ENCODE measurements at places on chromosomes 7 and 10.
A peak's percentile ranks its signal among the peaks of the same experiment; 100 is the strongest.

DNA sequence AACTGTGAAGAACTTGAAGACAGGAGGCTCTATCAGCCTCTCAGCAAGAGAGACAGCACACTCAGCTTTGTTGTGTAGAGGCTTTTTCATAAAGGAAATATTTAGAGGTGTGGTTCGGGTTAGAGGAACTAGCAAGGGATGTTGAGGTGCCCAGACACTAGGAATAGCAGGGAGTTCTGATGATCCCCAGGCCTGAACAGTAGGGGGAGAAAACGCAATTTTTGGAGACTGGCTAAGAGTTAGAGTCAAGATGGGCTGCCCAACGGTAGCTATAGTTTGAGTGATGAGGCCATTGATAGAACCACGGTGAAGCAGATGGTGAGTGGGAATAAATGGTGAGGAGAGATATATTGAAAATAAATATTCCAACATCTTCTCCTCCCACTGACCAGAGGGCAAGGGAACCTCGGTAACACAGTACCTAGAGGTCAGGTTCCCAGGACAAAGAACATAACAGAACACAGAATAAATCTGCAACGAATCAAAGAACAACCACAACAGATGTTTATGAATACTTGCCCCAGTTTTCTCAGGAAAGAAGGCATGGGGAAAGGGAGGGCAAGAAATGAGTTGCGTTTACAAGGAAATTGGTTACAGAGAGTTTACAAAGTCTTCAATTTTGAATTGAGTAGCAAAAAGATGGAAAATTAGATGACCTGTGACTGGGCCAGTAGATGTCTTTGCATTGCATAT is 24.2 kb upstream of the BPGM start:
- no peak for DNase-seq
- no peaks in the 10 kb centered on the region for H3K4me1 ChIP-seq
- peaks cover 55% of the 10 kb centered on the region for H3K27me3 ChIP-seq
- no peak overlapping the region for H3K27ac ChIP-seq
- no peaks in the 10 kb centered on the region for H3K36me3 ChIP-seq

GRCh38 chr7:41054960-41055661 is 647.8 kb downstream of the INHBA start:
- H3K4me1 ChIP-seq = no peaks in the 10 kb centered on the region
- DNase-seq = no peak
- no peaks in the 10 kb centered on the region for H3K36me3 ChIP-seq
- no peak overlapping the region for H3K27ac ChIP-seq
- no peaks in the 10 kb centered on the region for H3K27me3 ChIP-seq

- no peak overlapping the region for H3K4me3 ChIP-seq
- H3K27me3 ChIP-seq = no peaks in the 10 kb centered on the region
- H3K27ac ChIP-seq = no peak overlapping the region
These were observed 997.0 kb upstream of the POT1 start for GRCh38 chr7:125926621-125927020.

DNA sequence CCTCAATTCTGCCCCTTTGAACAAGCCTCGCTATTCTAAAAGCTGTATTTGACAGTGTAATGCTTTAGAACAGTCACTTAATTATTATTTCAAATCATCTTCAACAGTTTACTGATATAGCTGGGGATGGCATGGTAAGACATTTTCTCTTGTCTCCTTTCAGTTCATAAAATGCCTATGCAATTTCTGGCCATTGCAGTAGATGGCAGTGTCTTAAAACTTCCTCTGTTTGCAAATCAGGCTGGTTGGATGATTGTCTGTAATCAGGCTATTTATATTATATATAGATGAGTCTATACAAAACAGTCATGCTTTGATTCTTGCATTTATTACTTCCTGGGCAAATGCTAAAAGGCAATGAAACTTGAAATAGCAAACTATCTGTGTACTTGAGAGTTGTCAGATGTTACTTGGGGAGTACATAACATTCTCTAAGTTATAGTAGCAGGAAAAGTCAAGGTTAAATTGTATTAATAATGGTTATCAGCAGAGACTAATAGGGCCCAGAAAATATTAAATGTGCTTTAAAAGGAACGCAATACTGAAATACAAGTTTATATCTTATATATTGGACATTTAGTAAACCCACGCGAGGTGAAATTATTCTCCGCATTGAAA is 55.5 kb upstream of the LHFPL3 start:
- no peaks in the 10 kb centered on the region for H3K4me1 ChIP-seq
- H3K4me3 ChIP-seq = no peak overlapping the region
- H3K36me3 ChIP-seq = no peaks in the 10 kb centered on the region
- H3K27me3 ChIP-seq = peaks cover 6% of the 10 kb centered on the region

- peak overlapping the region; percentile 40 for H3K4me3 ChIP-seq
- no peak for DNase-seq
- no peak overlapping the region for H3K27ac ChIP-seq
- peaks cover 44% of the 10 kb centered on the region for H3K4me1 ChIP-seq
- H3K27me3 ChIP-seq = no peaks in the 10 kb centered on the region
- H3K36me3 ChIP-seq = peaks cover 34% of the 10 kb centered on the region
These were observed 1.6 kb downstream of the PPP3CB start for GRCh38 chr10:73494213-73494612.

DNA sequence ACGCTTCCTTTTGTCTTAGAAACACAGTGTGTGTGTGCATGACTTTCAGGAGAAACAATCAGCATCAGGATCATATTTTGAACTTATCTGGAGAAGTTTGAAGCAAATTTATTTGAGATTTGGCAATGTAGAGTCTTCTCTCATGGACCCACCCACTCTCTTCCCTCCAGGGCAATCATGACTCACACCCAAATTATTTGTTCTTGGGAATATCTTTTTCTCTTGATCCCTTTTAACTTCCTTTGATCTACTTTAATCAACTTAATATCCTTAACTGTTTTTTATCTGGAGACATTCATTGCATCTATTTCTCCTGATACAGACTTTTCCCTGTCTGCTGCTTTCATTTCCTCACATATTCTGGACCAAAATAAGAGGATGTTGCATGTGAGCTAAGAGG is 1174.3 kb downstream of the GATA3 start:
- H3K27me3 ChIP-seq = peaks cover 20% of the 10 kb centered on the region
- H3K4me1 ChIP-seq = peaks cover 4% of the 10 kb centered on the region
- H3K36me3 ChIP-seq = no peaks in the 10 kb centered on the region
- no peak overlapping the region for H3K27ac ChIP-seq
- DNase-seq = no peak

- H3K27me3 ChIP-seq = no peaks in the 10 kb centered on the region
- no peaks in the 10 kb centered on the region for H3K36me3 ChIP-seq
- no peak overlapping the region for H3K27ac ChIP-seq
- DNase-seq = no peak
- H3K4me1 ChIP-seq = peaks cover 8% of the 10 kb centered on the region
- no peak overlapping the region for H3K4me3 ChIP-seq
These were observed 34.0 kb downstream of the TMEM270 start for GRCh38 chr7:73894733-73895551.

- H3K4me1 ChIP-seq = no peaks in the 10 kb centered on the region
- no peak overlapping the region for H3K4me3 ChIP-seq
- no peaks in the 10 kb centered on the region for H3K27me3 ChIP-seq
- no peaks in the 10 kb centered on the region for H3K36me3 ChIP-seq
- DNase-seq = no peak
These were observed 603.2 kb downstream of the MAGI2 start for GRCh38 chr7:78850093-78850740.

DNA sequence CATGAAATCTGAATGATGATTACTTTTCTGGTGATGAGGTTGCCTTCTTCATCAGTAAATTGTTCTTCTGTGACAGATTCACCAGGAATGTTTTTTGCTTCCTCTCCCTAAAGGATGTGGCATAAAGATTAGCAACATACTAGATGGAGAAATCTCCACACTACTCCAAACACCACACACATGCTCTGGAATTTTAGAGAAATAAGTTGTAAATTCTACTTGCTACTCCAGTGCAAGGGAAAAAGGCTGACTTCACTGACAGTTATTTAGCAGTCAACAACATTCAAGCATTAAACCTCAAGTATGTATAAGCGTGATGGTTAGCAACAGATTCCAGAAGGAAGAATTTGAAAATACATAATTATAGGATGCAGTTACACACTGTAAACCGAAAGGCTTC is 137.9 kb upstream of the CCDC6 start:
- no peak for DNase-seq
- no peaks in the 10 kb centered on the region for H3K4me1 ChIP-seq
- H3K36me3 ChIP-seq = no peaks in the 10 kb centered on the region
- H3K27ac ChIP-seq = no peak overlapping the region
- peaks cover 2% of the 10 kb centered on the region for H3K27me3 ChIP-seq

GRCh38 chr10:70112071-70112470 is 20.6 kb downstream of the AIFM2 start:
- H3K27me3 ChIP-seq = no peaks in the 10 kb centered on the region
- peak overlapping the region; percentile 30 for H3K27ac ChIP-seq
- H3K36me3 ChIP-seq = peaks cover 21% of the 10 kb centered on the region
- DNase-seq = no peak
- peaks cover 30% of the 10 kb centered on the region for H3K4me1 ChIP-seq
- no peak overlapping the region for H3K4me3 ChIP-seq

DNA sequence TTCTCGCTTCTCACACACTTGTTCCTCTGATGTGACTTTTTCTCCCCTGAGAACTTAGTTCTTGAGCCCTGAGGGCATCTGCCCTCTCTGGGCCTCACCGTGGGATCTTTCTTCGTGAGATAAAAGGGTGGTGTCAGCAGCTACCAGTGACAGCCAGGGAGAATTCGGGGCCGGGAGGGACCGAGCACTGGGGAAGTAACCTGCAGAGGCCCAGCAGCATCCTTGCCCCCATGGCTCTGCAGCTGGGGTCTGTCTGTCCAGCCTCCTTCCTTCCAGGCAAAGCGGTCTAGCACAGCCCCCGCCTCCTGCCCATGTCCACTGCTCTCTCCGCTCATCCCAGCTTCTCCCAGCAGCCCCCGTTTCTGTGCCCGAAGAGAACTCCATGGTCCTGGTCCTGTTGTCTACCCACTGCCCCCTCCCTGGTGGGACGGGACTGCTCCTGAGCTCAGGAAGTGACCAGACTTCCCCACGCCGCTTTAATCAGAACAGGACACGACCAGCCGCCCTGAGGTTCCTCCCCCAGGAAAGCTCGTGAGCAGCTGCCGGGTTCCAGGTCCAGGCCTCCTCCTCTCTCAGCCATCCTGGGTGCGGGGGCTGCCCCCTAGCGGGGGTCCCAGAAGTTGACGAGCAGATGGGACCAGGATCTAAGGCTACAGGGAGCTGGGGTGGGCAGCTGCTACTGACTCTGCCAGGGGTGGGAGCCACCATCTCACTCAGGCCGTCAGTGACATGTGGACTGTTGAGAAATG is 187.5 kb downstream of the WDR37 start:
- H3K36me3 ChIP-seq = no peaks in the 10 kb centered on the region
- DNase-seq = no peak
- H3K27me3 ChIP-seq = peaks cover 25% of the 10 kb centered on the region
- peaks cover 16% of the 10 kb centered on the region for H3K4me1 ChIP-seq

DNA sequence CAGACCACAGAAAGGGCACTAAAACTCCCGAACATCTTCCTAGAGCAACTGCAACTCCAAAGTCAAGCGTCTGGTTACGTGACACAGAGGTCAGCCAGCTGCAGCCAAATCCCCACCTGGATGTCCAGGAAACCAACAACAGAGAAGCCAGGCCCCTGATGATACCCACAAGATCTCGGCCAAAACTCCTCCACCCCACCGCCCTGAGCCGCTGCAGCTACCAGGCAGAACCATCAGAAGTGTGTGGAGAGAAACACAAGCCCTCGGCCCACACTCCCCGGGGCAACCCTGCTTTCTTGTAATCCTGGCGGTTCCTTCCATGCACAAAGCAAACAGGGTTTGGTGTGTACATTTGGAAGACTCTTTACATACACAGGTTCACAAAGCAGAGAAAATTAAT is 8.7 kb downstream of the CHST15 start:
- H3K4me1 ChIP-seq = no peaks in the 10 kb centered on the region
- H3K4me3 ChIP-seq = no peak overlapping the region
- no peak for DNase-seq

- H3K27ac ChIP-seq = no peak overlapping the region
- H3K4me1 ChIP-seq = no peaks in the 10 kb centered on the region
- H3K4me3 ChIP-seq = no peak overlapping the region
These were observed 354.8 kb downstream of the ABCA13 start for GRCh38 chr7:48525736-48526732.

DNA sequence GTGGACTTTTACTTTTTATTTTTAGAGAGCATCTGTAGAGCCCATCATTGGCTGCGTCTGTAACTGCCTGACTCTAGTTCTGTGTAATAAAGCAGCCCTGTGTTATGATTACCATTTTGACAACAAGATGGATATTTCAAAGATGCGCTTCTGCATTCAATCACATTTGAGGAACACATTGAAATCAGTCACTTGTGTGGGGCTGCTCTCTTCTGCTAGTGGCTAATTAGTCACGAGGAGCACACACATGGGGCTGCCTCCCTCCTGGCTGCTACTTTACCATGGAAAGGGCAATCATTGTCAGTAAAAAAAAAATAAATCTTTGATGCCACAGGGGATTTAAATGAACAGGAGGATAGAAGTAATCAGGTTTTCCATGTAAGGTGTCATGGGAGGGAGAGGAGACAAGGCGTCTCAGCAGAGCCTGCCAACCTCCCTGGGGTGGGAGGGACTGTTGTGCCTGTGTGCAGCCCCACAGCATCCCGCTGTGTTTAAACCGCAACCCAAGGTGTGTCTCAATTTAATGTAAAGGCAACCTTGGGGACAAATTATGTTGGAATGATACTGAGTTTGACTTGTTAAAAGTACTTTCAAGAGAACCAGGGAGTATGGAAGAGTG is 205.2 kb upstream of the COBL start:
- H3K4me1 ChIP-seq = no peaks in the 10 kb centered on the region
- no peak overlapping the region for H3K4me3 ChIP-seq
- DNase-seq = no peak
- H3K36me3 ChIP-seq = no peaks in the 10 kb centered on the region

GRCh38 chr7:106127984-106128780 is 16.1 kb upstream of the SYPL1 start:
- DNase-seq = no peak
- H3K4me3 ChIP-seq = no peak overlapping the region
- H3K27ac ChIP-seq = no peak overlapping the region
- H3K27me3 ChIP-seq = peaks cover 20% of the 10 kb centered on the region
- H3K4me1 ChIP-seq = peaks cover 7% of the 10 kb centered on the region
- H3K36me3 ChIP-seq = no peaks in the 10 kb centered on the region

DNA sequence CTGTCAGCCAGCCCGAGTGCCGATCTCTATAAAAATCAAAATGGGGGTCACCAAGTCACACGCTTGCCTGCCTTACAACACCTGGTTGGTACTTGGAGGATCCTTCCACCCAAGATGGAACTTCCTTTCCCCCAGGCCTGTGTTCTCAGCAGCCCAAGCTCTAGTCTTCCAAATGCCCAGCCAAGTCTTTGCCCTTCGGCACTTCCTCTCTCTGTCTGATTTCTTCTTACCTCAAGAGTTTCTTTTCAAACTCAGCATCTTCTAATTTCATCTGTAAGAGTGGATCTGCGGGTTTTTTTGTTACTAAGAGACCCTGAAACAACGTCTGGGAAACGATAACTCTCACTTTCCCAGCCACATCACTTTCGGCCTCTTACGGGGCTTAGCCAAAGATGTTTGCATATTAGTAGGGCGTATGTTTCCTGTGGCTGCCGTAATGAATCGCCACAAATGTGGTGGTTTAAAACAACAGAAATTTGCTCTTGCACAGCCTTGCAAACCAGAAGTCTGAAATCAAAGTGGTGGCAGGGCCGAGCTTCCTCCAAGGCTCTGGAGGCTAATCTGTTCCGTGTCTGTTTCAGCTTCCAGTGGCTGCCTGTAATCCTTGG is 219.9 kb downstream of the TCF7L2 start:
- DNase-seq = no peak
- no peak overlapping the region for H3K4me3 ChIP-seq
- peaks cover 4% of the 10 kb centered on the region for H3K27me3 ChIP-seq

All from activated CD8-positive, alpha-beta T cell treated with anti-CD3 and anti-CD28 coated beads, Interleukin-2, amount 10 ng/mL, durations not matched to agents 7 days and 5 days (primary cell).